Germinal center (tissue), 1 donor: ENCODE measurements at places on chromosomes 6 and 20.

- DNase-seq = no peak
Observed at GRCh38 chr6:33591424-33592032, 11.5 kb upstream of the BAK1 start.

GRCh38 chr6:12173181-12173580 is 117.0 kb upstream of the EDN1 start:
- DNase-seq = no peak

- no peak for DNase-seq
Observed at GRCh38 chr6:119267126-119267905, 82.2 kb downstream of the MAN1A1 start.

DNA sequence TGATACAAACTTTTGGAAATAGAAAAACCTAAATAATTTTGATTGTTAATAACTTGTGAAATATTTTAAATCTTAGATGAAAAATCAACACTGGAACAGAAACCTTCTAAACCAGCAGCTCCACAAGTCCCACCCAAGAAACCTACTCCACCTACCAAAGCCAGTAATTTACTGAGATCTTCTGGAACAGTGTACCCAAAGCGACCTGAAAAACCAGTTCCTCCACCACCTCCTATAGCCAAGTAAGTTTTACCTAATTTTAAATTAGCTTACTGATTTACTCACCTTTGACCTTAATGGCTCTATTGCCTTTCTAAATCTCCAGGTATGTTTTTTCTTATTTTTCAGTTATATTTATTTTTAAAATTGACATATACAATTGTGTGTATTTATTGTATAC is 102.6 kb upstream of the ADGRF4 start:
- no peak for DNase-seq

DNA sequence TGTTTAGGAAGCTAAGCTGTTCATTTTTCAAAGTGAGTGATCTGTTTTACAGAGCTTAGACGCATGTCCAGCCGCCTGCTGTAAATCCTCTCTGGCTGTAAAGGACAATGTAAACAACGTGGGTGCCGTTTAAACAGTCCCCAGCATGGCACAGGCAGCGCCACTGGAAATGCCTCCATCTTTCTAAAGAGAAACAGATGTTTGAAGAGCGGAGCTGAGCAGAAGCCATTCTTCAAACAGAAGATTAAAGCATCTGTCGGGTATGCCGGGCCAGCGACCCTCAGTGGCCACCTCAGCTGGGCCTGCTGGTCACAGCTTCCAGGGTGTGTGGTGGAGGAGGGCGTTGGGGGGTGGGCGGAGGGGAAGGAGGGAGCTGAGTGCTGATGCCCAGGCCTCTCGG is 138.6 kb downstream of the ERMARD start:
- DNase-seq = no peak

DNA sequence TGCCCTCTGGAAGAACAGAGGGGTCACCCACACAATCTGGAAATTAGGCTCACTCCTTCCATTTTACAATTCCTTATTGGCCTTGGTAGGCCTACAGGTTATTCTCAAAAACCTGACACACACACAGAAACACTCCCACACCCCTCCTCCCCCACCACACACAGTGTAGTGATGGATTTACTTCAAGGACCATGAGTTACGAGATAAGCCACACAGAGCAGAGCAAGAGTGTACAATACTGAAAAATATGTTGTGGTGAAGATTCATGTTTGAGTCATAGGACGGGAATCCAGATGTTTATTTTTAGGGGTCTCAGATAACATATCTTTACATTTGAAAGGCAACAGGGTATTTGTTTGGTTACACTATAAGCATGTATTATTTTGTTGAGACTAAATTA is 291.9 kb downstream of the PLCB1 start:
- DNase-seq = no peak

DNA sequence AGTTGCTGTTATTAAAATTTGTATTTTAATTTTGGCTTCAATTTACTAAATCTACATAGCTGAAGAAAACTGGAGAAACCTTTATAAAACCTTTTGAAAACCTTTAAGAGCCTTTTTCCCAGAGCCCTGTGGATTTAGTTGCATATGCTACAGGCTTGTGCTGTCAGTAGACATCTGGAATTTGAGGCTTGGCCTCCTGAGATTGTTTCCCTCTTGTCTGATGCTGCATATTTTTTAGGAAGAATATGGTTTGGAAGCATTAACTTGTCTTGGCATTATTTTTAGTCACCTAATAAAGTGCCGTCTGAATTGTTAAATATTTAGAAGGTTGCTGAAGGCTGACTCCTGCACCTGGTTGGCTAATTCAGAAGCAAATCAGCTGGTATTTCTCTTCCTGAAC is 369.4 kb downstream of the UTRN start:
- DNase-seq = no peak

GRCh38 chr6:108117427-108118358 is 43.2 kb upstream of the OSTM1 start:
- DNase-seq = peak; percentile 47

GRCh38 chr6:37979392-37980221 is 160.1 kb downstream of the ZFAND3 start:
- DNase-seq = no peak

DNA sequence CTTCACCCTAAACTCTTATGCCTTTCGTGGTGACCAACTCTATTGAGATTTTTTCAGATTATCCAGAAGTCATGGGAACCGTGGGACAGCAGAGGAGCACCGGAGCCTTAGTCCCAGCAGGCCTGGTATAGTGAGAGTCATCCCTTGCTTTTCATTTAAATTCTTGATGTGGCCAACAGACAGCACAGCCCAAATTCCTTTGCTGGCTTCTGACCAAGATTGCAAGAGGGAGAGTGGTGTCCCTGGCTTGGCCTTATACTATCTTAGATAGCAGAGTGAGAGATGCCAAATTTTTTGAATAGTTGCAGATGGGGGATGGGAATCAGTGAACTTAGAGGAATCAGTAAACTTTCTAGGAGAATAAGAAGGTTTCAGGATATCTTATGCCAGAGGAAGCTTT is 7.8 kb downstream of the STX11 start:
- no peak for DNase-seq

DNA sequence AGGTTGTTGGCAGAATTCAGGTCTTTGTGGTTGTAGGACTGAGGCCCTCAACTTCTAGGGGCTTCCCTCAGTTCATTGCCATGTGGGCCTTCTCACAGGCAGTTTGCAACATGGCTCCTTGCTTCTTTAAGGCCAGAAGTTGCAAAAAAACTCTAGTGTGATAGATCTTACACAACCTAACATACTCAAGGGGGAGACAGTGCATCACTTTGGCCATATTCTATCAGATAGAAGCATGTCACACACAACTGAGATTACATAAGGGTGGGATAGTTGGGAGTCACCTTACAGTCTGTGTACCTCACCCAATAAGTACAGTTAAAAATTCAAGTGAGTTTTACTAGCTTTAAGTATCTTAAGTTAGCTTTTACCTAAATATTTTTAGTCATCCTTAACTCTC is 1.6 kb downstream of the SIRPD start:
- DNase-seq = no peak

DNA sequence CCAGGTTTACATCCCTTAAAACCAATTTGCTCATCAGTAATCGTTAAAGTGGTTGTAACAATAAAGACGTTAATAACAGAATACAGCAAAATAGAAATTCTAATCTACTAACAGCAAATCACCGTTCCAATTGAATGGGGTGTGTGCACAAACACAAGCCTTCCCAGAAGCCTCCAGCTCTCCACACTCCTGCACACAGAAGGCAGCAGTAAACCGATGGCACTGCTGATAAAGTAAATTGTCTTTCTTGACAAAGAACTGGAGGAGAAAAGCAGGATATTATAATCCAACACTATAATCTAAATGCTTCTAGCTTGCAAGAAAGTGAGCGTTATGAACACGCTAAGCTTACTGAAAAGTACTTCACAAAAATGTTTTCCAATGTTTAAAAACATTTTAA is 7.0 kb downstream of the ZNF217 start:
- no peak for DNase-seq

- no peak for DNase-seq
Observed at GRCh38 chr6:41547799-41548097, 1.6 kb downstream of the FOXP4 start.

- no peak for DNase-seq
Observed at GRCh38 chr6:137010128-137010718, 34.5 kb downstream of the IL20RA start.

DNA sequence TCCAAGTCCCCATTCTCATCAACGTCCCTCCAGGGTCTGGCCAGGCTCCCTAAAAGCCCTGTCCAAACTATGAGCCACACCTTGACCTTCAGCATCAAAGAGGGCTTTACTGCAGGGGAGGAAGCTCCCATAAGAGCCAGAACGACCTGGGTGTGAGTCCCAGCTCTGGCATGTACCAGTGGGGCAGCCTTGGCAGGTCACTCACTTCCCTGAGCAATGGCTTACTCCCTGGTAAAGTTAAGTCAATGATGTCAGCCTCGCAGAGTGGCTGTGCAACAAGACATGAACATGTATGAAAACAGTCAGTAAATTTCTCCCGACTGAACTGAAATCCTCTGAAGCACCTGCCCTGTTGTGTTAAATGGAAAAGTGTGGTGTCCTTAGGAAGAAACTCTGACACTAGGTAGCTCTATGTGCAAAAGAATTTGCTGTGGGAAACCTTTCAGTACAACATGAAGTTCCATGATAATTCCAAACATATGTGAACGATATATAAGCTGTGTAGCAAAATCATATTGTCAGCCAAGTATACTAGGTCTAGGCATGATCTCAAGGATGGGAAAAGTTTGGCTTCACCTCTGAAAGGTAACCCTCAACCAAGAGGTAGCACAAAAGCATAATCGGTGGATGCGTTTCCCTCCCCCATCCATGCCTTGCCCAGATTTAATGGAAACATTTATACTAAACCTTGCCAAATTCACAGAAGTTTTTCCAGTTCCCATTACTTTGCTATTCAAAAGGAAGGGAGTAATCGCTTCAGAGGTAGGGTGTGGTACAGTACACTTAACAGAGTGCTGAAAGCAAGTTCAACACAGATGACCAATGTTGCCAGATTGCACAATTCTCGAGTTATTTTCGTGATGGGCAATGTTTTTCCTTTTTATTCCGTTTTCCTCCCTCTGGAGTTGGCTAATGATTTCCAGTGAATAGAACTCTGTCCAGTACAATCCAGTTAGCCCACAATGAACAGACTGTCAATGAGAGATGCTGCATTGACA is 49.0 kb upstream of the RANBP9 start:
- DNase-seq = no peak

DNA sequence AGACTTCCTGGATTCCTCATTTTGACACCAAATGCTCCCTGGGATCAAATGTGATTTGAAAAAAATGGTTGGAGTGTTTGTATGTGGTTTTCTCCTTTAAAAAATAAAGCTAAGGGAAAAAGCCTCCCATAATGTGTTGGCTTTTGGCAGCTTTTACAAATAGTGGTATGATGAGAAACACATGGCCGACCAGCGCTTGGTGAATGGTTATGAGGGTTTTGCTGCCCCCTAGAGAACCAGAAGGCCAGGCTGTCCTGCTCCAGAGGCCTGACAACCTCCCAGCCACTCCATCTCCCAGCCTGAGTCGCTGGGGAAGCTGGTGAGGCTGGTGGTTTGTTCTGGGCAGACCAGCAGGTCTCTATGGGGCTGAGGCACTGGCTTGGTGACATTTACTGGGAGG is 69.3 kb downstream of the CLIC5 start:
- DNase-seq = no peak

DNA sequence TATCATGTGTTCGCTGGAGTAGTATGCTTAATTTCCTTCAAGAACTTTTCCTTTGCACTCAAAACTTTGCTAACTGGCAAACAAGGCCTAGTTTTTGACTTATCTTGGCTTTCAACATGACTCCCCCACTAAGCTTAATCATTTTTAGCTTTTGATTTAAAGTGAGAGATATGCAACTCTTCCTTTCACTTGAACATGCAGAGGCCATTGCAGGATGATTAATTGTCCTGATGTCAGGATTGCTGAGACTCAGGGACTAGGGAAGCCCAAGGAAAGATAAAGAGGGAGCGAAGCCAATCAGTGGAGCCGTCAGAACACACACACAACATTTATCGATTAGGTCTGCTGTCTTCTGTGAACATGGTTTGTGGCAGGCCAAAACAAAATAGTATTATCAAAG is 491.4 kb downstream of the CBLN4 start:
- DNase-seq = no peak

GRCh38 chr20:1818247-1818840 is 76.9 kb upstream of the SIRPA start:
- no peak for DNase-seq

DNA sequence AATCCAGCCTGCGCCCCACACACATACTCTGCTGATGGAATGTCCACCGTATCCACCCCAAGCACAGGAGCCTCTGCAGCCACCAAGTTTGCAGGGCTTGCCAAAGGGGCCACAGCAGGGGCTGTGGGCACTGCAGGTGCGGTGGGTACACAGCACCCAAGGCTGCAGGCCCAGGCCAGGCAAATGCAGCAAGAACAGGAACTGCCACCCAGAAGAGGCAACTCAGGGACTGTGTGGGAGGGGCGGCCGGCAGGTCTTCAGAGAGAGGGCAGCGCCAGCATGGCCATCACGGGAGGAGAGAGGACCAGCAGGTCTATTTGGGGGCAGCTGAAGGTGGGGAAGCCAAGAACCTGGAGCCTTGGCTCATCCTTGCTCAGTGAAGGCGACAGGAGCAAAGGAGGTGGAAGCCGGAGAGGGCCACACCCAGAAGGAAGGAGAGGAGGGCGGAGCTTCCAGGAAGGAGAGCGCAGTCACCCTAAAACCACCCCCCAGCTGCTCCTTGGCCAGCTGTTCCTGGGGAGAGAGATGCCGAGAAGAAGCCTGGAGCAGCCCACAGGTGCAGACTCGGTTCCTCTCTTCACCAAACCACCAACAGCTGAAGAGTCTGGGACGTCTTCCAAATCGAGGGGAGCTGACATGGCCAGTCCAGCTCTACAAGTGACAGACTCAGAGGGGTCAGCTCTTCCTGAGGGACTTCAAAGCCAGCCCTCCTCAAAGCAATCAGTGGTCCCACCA is 265.1 kb upstream of the CDYL start:
- no peak for DNase-seq

GRCh38 chr6:33071569-33071968 is 1.9 kb downstream of the HLA-DPA1 start:
- no peak for DNase-seq

- no peak for DNase-seq
Observed at GRCh38 chr6:157316871-157317814, 6.2 kb downstream of the TMEM242 start.

- DNase-seq = no peak
Observed at GRCh38 chr6:84350397-84350796, 123.0 kb upstream of the CEP162 start.

DNA sequence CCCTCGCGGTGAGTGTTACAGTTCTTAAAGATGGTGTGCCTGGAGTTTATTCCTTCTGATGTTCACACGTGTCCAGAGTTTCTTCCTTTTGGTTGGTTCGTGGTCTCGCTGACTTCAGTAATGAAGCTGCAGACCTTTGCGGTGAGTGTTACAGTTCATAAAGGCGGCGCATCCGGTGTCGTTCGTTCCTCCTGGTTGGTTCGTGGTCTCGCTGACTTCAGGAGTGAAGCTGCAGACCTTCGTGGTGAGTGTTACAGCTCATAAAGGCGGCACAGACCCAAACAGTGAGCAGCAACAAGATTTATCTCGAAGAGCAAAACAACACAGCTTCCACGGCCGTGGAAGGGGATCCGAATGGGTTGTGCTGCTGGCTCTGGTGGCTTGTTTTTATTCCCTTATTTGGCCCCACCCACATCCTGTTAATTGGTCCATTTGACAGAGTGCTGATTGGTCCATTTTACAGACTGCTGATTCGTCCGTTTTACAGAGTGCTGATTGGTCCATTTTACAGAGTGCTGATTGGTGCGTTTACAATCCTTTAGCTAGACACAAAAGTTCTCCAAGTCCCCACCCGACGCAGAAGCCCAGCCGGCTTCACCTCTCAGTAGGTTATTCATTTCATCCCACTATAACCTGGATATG is 48.2 kb upstream of the ARG1 start:
- no peak for DNase-seq

GRCh38 chr6:42084889-42085288 is 34.6 kb downstream of the TAF8 start:
- DNase-seq = no peak
